ENCODE measurements at places on chromosomes 4 and X.

- DNase-seq: no peak
These were observed 22.5 kb downstream of the FAM241A start for GRCh38 chr4:112167794-112168193.

- no peak for DNase-seq
These were observed 304.0 kb downstream of the MAPK10 start for GRCh38 chr4:86055898-86056297.

- DNase-seq: no peak
These were observed 26.3 kb upstream of the UCP1 start for GRCh38 chr4:140595065-140595464.

DNA sequence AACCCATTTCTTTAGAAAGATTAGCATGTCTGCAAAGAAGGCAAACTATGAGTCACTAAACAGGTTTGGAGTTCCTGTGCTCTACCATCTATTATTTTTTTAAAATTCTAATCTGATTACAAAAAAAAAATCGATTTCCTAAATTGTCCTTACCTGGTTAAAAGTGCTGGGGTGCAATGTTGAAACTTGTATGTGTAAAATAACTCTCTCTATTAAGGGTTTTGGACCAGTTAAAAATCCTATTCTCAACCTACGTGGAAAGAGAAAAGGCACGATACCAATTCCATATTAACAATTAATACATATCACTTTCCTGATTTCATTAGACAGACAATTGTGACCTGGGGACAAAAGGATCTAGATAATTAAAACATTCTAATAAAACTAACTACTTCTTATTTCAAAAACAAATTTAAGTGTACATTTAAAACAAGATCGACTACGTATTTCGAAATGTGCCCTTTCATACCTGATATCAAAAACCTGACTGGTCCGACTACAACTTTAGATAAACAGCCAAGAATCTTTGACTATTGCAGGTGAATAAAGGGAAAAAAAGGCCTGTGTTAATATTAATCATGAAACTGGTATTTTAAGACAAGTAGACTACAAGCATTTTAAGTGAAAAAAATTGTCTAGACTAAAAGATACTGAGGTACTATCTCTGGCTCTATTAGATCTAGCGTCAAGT, 21.2 kb downstream of the AADAT start:
- no peak for DNase-seq

- no peak for DNase-seq
These were observed 30.7 kb upstream of the CENPU start for GRCh38 chr4:184764601-184765000.

GRCh38 chrX:54045563-54046228, 1.4 kb upstream of the PHF8 start:
- no peak for DNase-seq

GRCh38 chrX:131225078-131225477, 64.0 kb downstream of the IGSF1 start:
- DNase-seq: no peak

DNA sequence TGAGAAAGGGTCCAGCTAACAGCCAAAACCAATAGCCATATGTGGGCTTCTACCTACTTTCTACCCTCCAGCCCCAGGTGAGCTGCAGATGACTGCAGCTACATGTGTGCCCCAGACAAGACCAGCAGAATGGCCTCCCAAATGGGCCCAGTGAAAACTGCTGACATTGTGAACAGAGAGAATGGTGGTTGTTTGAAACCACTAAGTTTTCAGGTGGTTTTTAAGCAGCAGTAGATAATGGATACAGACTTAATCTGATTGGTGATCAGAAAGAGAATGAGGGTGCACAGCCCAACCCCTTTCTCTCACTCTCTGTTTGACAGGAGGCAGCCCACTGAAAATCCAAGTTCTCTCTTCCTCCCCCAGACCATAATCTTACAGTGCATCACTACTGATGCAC, 42.5 kb upstream of the BBS12 start:
- no peak for DNase-seq

- no peak for DNase-seq
These were observed 47.3 kb upstream of the KCNE5 start for GRCh38 chrX:109672239-109672638.

- DNase-seq: no peak
These were observed 77.2 kb downstream of the RASL11B start for GRCh38 chr4:52939325-52939724.

Measured in coronary artery (tissue), 2 donors.